ENCODE measurements at places on chromosomes 7 and 10. TPM values are rescaled to one million over a fixed set of nuclear protein-coding genes. Genes with fewer than 3 reads are reported as not detected.
A peak's percentile ranks its signal among the peaks of the same experiment; 100 is the strongest.

GRCh38 chr7:27693794-27694193, 31.1 kb upstream of the HIBADH start:
- no peak overlapping the region for H3K27ac ChIP-seq
- H3K36me3 ChIP-seq, result no peaks in the 10 kb centered on the region
- no peaks in the 10 kb centered on the region for H3K27me3 ChIP-seq
- H3K4me1 ChIP-seq, result peaks cover 5% of the 10 kb centered on the region
- H3K4me3 ChIP-seq, result no peak overlapping the region
- DNase-seq, result no peak

DNA sequence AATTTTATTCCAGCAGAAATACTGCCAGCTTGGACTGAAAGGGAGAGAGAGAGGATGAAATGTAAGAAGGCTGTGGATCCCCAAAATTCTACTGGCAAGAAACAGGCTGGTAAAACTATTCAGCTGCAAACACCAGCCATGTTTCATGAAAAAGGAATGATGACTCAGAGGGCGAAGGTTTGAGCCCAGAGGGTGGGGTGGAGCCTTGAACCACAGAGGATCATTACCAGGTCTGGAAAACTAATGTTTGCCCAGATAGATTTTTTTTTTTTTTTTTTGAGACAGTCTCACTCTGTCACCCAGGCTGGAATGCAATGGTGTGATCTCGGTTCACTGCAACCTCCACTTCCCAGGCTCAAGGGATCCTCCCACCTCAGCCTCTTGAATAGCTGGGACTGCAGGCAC, 41.7 kb upstream of the NRF1 start:
- peaks cover 14% of the 10 kb centered on the region for H3K4me1 ChIP-seq
- peak overlapping the region; percentile 10 for H3K4me3 ChIP-seq
- peak; percentile 83 for DNase-seq
- H3K27me3 ChIP-seq, result peaks cover 4% of the 10 kb centered on the region

Gene TWNK
- total RNA-seq, result 27.9 TPM

Gene GDF10
- total RNA-seq, result not detected

- H3K27me3 ChIP-seq, result no peaks in the 10 kb centered on the region
- peaks cover 13% of the 10 kb centered on the region for H3K4me1 ChIP-seq
- H3K4me3 ChIP-seq, result no peak overlapping the region
- H3K27ac ChIP-seq, result peak overlapping the region; percentile 53
- peaks cover 54% of the 10 kb centered on the region for H3K36me3 ChIP-seq
- peak; percentile 17 for DNase-seq
Observed at GRCh38 chr7:127844707-127845331, 186.4 kb downstream of the LRRC4 start.

- no peak overlapping the region for H3K4me3 ChIP-seq
- DNase-seq, result peak; percentile 45
- H3K4me1 ChIP-seq, result peaks cover 5% of the 10 kb centered on the region
- H3K36me3 ChIP-seq, result no peaks in the 10 kb centered on the region
- H3K27ac ChIP-seq, result no peak overlapping the region
Observed at GRCh38 chr7:27697861-27698430, 35.3 kb upstream of the HIBADH start.

GRCh38 chr10:73218431-73219191, 28.4 kb downstream of the DNAJC9 start:
- H3K4me3 ChIP-seq, result no peak overlapping the region
- H3K27ac ChIP-seq, result no peak overlapping the region

DNA sequence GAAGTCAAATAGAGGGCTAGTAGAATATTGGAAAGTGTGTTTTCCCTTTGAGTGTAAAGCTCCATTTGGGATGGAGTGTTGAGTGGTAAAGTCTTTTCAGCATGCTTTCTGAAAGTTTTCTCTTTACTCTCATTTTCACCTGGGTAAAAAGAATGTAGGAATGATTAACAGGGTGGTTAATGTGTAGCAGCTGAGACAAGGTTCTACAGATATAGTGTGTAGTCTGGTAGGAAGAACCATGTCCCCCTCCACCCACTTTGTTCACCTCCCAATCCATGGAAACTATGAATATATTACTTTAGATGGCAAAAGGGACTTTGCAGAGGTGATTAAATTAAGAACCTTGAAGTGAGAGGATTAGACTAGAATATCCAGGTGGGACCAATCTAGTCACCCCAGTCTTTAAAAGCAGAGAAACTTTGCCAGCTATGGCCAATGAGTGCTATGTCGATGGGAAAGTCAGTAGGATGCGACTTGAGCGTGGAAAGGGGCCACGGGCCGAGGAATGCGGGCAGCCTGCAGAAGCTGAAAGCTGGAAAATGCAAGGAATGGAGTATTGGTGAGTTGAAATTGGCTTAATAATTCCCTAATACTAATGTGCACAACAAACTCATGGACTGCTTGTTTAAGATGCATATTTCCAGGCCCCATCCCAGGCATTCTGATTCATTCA, 166.3 kb upstream of the AHR start:
- no peaks in the 10 kb centered on the region for H3K36me3 ChIP-seq
- no peaks in the 10 kb centered on the region for H3K27me3 ChIP-seq

DNA sequence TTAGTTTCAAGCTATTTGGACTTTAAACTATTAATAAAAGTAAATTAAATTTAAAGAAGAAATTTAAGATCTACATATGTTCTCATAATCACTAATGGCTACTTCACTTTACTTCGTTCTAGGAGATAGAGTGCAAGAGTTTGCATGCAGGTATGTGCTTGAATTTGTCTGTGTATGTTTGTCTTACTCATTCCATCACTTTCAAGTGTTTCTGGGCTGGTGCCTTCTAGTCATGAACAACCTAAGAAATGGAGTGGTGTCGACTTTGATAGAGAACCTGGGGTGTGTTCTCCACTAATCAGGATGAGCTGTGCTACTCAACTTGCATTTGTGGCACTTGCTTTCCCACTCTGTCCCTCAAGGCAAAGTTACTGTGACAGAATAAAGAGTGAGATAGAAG, 169.9 kb downstream of the KCND2 start:
- no peak overlapping the region for H3K27ac ChIP-seq
- H3K4me3 ChIP-seq, result no peak overlapping the region
- DNase-seq, result no peak
- H3K36me3 ChIP-seq, result no peaks in the 10 kb centered on the region

Gene KCND2
- not detected for total RNA-seq

DNA sequence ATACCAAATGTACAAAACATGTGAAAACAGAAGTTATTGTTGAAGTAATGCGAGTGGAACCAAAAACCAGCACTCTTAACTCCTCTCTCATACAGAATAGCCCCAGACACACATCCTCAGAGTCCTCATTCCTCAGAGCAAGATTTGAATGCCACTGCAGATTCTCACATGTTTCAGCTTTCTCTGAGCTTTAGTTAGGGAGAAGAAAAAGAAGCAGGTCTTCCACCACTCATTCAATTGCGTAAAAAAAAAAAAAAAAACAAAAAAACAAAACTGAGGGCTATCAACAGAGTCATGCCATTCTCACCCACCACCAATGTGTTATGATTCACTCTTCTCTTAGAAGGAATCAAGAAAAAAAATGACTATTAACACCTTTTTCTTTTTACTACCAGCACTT, 287.7 kb downstream of the IPMK start:
- no peak overlapping the region for H3K4me3 ChIP-seq
- H3K4me1 ChIP-seq, result peaks cover 12% of the 10 kb centered on the region
- peak; percentile 33 for DNase-seq

Gene TRRAP
- total RNA-seq, result 30.4 TPM

- peaks cover 6% of the 10 kb centered on the region for H3K36me3 ChIP-seq
- H3K27me3 ChIP-seq, result no peaks in the 10 kb centered on the region
- no peak overlapping the region for H3K4me3 ChIP-seq
- peak; percentile 30 for DNase-seq
Observed at GRCh38 chr10:36148207-36148606, 506.1 kb upstream of the FZD8 start.

DNA sequence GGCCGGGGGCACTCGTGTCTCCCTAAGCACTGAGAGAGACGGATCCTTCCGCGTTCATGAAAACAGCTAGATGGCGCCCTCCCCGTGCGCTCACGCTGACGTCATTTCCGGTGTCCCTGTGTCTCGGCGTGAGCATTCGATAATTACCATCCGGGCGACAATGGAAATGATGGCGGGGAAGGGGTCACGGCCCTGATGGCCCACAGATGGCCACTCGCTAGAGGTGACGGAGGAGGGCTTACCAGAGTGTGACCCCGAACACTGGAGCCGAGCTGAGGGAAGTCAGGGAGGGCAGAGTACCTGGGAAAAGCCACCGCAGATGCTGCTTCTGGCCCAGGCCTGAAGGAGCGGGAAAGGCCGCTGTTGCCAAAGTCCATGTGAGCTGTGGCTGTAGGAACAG, 222.9 kb downstream of the TCERG1L start:
- no peaks in the 10 kb centered on the region for H3K4me1 ChIP-seq
- H3K36me3 ChIP-seq, result no peaks in the 10 kb centered on the region
- DNase-seq, result no peak

Gene RBAK
- 14.6 TPM for total RNA-seq

Gene CHST12
- 9.8 TPM for total RNA-seq

GRCh38 chr10:49161411-49161997, 26.7 kb downstream of the TMEM273 start:
- peak; percentile 55 for DNase-seq
- no peak overlapping the region for H3K27ac ChIP-seq
- peaks cover 48% of the 10 kb centered on the region for H3K27me3 ChIP-seq
- no peaks in the 10 kb centered on the region for H3K36me3 ChIP-seq
- H3K4me3 ChIP-seq, result no peak overlapping the region

DNA sequence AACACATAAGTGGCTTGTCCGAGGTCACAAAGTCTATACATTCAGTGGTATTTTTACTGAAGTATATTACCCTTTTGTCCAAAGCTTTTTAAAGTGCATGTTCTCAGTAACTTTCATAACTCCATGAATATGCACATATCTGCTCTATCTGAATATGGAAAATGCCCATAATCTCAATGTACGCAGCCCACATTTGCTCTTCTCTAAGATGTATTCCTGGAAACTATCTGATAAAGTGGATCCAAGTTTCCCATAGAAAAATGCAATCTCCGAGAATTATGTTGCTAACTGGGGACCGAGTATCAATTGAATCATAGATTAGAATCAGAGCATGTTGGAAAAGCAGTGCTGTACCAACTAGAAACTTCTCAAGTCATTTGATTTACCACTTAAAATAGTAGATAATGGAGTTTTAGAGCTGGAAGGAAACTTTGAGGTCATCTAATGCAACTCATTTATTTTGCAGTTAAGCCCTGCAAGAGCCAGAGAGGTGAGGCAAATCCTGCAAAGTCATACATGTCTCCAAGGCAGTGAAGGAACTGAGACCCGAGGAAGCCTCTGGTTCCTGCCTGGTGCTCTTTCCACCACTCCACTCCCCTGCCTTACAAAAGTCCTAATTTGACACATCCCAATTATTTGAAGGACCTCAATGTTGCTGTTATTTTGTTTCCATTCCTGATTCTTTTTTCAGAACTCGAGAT, 69.4 kb downstream of the CYCS start:
- no peak overlapping the region for H3K27ac ChIP-seq
- peaks cover 9% of the 10 kb centered on the region for H3K4me1 ChIP-seq
- DNase-seq, result no peak
- H3K27me3 ChIP-seq, result no peaks in the 10 kb centered on the region

DNA sequence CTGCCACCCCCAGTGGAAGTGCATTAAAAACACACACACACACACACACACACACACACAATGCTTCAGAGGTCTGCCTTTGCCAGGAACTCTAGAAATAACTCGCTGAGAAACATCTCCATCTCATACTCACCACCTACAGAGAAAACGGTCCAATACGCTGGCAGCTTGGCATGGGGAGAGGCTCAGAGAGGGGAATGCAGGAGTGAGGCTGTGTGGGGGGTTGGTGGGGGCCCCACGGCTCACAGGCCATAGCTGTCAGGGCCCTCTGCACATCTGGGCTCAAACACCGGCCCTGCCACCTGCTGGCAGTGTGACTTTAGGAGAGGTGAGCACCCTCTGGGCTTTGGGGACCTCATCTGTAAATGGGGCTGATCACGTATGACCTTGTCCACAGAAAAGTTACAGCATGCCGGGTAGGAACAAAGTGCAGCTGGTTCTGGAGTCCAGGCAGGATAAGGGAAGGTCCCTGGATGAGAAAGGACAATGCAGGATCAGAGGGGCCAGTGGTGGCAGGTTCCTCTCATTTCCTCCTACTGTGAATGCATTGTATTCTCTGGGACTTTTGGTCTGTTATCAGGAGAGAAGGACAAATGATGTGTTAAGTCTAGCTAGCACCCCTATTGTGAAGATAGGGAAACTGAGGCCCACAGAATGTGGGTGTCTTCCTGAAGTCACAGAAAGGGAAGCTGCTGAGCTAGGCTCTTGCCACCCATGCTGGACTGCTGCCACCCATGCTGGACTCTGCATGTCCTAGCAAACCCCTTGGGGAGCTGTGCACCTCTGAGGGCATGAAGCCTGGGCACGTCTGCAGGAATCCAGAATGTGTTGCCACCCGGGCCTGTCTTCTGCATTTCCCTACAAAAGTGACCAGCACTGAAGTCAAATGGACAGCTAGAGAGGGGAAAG, 404.6 kb downstream of the RPS24 start:
- peaks cover 36% of the 10 kb centered on the region for H3K27me3 ChIP-seq
- H3K4me1 ChIP-seq, result no peaks in the 10 kb centered on the region
- no peak for DNase-seq

DNA sequence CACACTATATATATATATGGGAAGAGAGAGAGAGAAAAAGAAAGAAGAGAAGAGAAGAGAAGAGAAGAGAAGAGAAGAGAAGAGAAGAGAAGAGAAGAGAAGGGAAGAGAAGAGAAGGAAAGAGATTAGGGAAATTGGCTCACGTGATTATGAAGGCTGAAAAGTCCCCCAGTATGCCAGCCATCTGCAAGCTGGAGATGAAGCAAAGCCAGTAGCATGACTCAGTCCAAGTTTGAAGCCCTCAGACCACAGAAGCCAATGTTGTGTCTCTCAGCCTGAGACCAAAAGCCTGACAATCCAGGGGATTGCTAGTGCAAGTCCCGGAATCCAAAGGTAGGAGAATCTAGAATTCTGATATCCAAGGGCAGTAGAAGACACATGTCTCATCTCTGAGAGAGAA, 206.3 kb upstream of the PRSS1 start:
- H3K4me1 ChIP-seq, result peaks cover 17% of the 10 kb centered on the region
- no peak overlapping the region for H3K4me3 ChIP-seq
- H3K27me3 ChIP-seq, result no peaks in the 10 kb centered on the region
- DNase-seq, result peak; percentile 28
- no peak overlapping the region for H3K27ac ChIP-seq

Gene CTAGE8
- total RNA-seq, result 2.6 TPM

Gene PDZD8
- total RNA-seq, result 43.3 TPM

Gene NPVF
- total RNA-seq, result not detected

- H3K27ac ChIP-seq, result no peak overlapping the region
- no peak overlapping the region for H3K4me3 ChIP-seq
- DNase-seq, result no peak
- no peaks in the 10 kb centered on the region for H3K4me1 ChIP-seq
Observed at GRCh38 chr7:70082099-70082611, 483.9 kb downstream of the AUTS2 start.

GRCh38 chr7:20650782-20651181, 35.3 kb downstream of the ABCB5 start:
- no peak overlapping the region for H3K27ac ChIP-seq
- H3K4me1 ChIP-seq, result peaks cover 5% of the 10 kb centered on the region
- no peak for DNase-seq
- no peaks in the 10 kb centered on the region for H3K27me3 ChIP-seq

Measured in MCF 10A (cell line).